ENCODE measurements at places on chromosomes 4 and X.

DNA sequence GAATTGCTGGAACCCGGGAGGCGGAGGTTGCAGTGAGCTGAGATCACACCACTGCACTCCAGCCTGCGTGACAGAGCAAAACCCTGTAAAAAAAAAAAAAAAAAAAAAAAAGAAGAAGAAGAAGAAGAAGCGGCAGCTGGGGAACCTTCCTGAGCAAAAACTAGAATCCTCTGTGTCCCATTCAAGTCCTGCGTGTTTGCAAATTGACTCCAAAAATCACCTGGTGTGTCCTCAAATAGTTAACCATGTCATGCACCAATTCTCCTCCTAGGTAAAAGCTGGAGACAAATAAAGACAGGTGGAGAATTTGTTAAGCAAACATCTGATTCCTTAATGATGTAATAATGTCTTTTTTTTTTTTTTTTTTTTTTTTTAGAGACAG lies 31.9 kb upstream of the ASMTL start:
- no peak for DNase-seq

GRCh38 chr4:77045490-77045889 lies 30.3 kb downstream of the CCNI start:
- peak; percentile 54 for DNase-seq

DNA sequence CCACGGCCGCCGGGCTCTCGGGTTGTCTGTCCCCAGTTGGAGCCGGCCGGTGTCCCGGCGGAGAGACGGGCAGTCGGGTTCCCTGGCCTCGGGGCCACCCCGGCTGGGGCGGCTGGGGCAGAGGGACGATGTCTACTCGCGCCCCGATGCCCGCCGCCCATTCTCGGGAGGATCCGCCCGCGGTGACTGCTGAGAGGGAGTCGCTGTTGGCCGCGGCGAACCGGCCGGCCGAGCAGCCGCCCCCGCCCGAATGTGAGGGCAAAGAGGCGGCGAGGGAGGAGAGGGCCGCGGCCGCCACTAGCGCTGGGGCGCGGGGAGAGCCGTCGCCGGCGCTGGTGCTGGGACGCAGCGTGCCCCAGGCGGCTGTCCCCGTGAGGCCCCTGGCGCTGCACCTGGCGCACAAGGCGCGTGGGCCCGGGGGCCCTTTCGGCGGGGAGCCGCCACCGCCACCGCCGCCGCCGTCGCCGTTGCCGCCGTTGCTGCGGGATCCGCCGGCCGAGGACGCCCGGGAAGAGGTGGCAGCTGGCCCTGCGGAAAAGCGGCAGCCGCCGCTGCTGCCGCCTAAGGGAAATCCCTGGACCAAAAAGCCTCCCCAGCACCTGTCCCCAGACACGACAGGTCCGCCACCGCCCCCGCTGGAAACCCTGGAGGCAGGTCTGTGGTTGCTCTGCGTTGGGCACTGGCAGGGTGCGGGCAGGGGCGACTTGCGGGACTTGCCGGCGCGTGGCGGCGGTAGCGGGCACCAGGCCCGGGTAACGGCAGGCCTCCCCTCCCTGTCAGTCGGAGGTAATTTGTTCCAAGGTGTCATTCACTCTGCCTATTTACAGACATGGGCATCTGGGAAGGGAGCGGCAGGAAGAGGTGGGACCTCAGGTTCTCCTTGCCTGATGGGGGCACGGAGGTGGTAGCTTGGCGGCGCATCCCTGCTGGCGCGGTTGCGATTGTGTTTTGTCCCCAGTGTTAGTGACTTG lies 739 bp downstream of the LARP1B start:
- DNase-seq: peak; percentile 60

DNA sequence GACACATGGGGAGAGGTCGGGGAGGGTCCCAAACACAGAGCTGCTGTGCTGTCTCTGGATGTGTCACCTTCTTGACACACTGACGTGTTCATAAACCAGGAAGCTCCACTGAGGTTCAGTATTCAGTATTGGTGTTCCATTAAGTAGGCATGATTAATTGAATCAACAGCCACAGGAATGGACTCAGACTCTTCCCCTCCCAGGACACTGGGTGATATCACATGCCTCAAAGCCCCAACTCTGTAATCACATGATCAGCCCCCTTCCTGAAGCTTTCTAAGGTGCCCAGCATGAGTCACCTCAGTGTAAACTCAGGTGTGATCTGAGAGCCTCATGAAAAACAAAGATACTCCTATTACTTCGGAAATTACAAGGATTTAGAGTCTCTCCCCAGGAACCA lies 21.1 kb upstream of the HNRNPD start:
- no peak for DNase-seq

DNA sequence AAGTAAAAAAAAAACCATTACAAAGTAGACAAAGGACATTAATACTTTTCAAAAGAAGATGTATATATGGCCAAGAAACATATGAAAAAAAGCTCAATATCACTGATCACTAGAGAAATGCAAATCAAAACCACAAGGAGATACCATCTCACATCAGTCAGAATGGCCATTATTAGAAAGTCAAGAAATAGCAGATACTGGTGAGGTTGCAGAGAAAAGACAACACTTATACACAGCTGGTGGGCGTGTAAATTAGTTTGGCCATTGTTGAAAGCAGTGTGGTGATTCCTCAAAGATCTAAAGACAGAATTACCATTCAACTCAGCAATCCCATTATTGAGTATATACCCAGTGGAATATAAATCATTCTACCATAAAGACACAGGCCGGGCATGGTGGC lies 39.3 kb downstream of the TASL start:
- DNase-seq: no peak

DNA sequence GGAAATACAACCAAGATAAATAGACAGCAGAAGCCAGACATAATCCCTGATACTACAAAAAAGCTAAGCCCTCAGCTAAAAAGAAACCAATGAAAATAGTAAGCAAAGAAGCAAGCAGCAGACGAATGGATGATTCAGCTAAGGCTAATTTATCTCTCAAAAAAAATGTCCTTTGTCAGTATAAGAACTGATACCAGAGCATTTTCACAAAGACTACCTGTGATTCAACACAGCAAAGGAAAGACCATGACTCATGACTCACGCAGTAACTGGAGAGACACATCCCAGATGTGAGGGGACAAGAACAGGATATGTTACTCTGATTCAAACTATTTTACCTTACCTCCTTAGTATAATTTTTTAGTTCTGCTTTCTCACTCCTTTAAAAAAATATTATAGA lies 22.7 kb upstream of the TMPRSS11F start:
- DNase-seq: no peak

DNA sequence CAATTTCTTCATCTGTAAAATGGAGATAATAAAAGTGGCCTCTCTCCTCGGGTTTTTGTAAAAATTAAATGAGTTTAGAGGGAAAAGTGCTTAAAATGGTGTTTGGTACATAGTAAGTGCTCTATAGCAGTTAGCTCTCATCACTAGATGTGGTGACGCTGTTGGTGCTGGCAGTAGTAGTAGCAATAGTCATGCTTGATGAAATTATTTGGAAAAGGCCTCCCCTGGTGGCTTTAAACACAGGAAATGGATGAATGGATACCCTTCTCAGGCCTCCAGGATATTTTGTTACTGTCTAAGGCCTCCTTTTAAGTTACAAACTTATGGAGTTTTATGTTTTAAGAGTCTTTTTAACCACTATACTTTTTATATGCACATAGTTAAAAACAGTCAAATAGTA lies 142.9 kb downstream of the CBR4 start:
- DNase-seq: no peak

DNA sequence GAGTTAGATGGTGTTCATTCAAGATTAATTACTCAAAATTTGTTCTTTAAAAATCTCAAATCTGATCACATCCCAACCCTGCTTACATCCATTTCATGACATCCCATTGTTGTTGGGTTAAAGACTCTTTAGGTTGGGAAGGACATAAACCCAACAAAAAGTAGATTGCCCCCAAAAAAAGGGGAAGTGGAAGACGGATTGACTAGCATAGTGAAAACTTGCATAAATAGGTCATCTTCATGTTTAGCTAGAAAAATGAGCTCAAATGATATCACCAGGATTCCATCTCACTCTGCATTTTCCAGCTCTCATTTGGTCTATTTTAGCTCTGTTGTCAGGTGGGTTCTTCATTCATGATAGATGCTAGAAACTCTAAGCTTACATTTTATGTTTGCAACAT lies 18.5 kb upstream of the TET2 start:
- DNase-seq: no peak

DNA sequence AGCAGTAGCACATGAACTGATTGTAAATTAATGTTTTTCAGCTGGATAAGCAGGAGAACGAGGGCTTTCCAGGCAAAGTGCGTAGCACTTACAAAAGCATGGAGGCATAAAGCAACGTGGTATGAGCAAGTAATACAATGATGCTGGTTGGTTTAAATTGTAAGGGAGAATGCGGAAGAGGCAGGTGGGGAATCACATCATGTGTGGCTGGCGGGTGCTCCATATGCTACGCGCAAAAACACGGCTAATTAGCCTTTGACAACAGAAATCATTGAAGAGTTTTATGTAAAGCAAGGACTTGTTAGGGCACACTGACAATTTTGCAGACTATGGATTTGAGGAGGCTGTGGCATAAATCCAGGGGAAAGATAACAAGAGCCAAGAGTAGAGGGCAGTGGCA lies 14.6 kb downstream of the SYTL4 start:
- DNase-seq: no peak

DNA sequence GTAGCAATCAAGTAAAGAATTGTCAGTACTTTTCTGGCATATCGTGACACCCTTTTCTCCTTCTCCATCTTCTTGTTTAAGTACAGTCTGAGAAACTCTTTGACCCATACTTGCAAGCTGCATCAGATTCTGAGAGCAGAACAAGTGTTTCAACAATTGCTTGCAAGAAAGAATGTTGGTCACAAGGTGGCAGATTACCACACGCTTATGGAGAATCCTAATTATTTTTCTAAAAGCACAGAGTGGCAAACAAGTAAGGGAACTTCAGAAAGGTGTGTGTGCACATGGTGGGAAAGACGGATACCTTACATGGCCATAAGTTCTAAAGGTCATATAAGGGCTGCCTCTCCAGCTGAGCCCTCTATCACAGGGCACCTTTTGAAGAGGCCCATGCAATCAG lies 136.4 kb upstream of the FGF13 start:
- peak; percentile 40 for DNase-seq

DNA sequence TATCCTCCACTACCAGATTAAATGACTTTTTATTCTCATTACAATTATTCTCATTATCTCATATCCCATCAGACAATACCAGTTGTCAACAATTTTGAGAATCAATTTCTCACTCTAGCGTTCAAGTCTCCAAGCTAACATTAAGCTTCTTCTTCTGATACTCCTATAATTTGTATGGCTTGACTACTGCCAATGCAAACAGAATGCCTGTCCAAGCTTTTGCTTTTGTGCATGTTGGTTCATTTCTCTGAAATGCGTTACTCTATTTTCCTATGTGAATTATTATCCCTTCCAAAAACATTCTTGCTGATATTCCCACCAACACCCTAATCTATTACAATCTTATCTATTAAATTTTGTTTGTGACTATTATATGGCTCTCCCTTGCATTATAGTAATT lies 1602.3 kb downstream of the C4orf33 start:
- DNase-seq: peak; percentile 62

- no peak for DNase-seq
These were observed at the start of gene CXCL6 for GRCh38 chr4:73836373-73837279. CXCL6 (plus strand) TSS chr4:73836678; CDS start chr4:73836751, 73 bp downstream.

GRCh38 chr4:8267077-8267476 lies 2.5 kb upstream of the HTRA3 start:
- peak; percentile 76 for DNase-seq

GRCh38 chr4:183626168-183626567 lies 32.8 kb downstream of the RWDD4 start:
- DNase-seq: no peak

DNA sequence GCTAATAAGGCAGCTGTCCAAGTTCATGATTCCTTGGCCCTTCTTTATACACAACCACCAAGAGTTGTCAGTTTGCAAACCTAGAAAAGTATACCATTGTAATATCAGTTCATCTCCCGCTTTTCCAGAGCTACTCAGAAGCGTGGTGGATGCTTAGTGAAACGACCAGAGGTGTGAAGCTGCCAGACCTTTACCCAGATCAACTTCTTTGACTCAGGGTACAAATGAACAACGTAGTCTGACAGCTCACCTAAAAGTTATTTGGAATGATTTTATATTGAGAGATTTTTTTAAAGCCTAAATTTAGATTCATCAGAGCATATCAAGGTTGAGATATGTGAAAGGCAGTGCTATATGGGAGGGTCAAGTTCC lies 169.7 kb downstream of the CBR4 start:
- DNase-seq: no peak

GRCh38 chr4:81818385-81818920 lies 346.7 kb upstream of the RASGEF1B start:
- no peak for DNase-seq

- no peak for DNase-seq
These were observed 35.3 kb downstream of the CXCL1 start for GRCh38 chr4:73904491-73904890.
